NCI-H226 (cell line): ENCODE measurements at places on chromosomes 3 and 15.

DNA sequence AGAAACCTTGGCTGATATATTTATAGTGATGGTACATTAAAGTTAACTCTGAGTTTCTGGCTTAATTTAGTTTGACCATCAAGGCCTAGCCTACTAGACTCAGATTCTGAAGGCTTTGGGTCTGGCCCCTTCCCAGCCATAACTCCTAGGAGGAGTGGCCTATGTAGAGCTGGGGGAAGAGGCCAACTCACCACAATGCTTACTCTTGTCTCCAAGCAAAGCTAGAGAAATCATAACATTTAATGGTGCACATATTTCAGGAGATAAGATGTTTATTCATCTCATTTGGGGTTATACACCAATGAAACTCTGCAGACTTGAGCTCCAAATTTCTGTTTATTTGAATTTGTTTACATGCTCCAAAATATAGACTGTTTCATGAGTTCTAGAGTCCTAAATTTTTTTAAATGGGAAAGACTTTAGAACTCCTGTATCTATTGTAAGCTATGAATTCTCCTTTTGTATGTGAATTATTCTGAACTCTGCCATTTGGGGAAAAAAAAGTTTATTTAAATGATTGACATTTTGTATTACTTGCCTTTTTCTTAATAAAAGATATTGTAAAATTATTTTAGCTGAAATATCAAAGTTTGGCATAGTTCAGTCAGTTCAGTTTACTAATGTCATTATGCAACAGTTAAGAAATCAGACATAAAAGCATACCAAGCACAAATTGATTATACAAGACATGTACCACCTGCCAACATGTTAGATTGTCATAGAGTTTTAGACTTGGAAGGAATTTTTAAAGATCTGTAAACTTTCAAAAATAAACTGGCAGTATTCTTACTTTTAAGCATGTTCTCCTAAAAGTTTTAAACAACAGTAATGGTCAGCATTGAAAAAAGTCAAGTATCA, 143.4 kb upstream of the NR2E3 start:
- DNase-seq: peak; percentile 50

GRCh38 chr3:120101624-120102023, 7.4 kb upstream of the GSK3B start:
- no peak for DNase-seq

- no peak for DNase-seq
Observed at GRCh38 chr15:52082197-52083036, 30.2 kb downstream of the BCL2L10 start.

GRCh38 chr3:59759298-59760031, 709.6 kb upstream of the CFAP20DC start:
- DNase-seq: no peak

DNA sequence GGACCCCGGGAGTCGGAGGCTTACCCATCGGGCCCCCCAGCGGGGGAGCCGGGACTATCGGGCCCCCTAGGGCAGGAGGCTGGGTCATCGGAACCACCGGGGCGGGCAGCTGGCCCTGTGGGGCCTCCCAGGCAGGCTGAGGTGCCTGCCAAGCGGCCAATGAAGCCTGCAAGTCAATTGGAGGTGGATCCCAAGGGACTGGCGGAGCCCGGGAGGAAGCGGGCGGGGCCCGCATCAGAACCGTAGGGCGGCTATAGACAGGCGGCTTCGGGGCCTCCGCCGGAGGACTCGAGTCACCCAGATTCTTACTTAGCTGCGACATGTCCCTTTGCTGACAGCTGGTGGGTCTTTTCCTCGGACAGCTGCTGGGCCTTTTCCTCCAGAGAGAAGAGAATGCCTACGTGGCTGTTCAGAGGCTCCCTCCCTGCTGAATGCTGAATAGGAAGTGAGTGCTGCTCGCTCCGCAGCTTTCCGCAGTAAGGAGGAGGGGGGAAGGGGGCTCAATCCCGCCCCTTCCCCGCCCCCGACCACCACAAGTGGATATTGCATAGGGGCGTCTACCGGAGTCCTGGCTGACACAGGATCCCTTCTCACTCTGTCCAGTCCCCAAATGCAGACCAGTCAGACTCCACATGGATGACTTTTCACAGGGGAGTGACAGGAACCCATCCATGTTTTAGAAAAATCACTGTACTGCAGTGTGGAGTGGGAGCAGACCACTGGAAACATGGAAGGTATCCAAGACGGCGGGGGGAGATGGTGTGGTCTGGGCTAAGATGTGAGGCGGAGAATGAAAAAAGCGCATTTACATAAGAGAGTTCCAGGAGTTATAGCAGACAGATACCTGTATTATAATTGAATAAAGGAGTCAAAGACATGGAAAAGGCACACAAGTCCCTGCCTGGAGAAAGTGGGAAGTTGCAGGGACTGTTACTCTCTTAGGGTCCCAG, at the start of gene MAGEL2:
Gene MAGEL2, minus strand, starts transcription at position 447 of the 950 bp plus-strand sequence. Its CDS starts 125 bp downstream, at position 322.
- DNase-seq: no peak

- no peak for DNase-seq
Observed at GRCh38 chr3:32307591-32307990, 69.1 kb downstream of the CMTM8 start.

GRCh38 chr3:62233065-62233464, 140.3 kb downstream of the FEZF2 start:
- DNase-seq: no peak

DNA sequence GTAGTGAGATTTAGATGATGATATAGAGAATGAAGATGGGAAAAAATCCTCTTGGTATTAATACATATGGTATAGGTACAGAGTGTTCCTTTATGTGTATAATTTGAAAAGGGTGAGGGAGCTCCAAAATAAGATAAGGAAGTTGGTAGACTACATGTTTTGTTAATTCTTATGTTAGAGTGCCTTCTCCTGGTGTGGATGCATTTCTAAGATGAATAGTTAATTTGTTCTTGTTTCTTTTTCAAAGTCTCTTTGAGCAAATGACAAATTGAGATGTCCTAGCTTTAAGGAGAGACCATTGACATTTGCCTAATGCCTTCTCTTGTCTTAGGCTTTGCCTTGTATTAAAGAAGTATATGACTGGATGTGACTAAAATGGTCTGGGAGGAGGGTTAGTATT, 34.1 kb downstream of the AKAP13 start:
- DNase-seq: no peak

GRCh38 chr3:59751606-59752005, 701.8 kb upstream of the CFAP20DC start:
- DNase-seq: no peak

GRCh38 chr15:79837846-79838245, 59.0 kb downstream of the MTHFS start:
- no peak for DNase-seq

DNA sequence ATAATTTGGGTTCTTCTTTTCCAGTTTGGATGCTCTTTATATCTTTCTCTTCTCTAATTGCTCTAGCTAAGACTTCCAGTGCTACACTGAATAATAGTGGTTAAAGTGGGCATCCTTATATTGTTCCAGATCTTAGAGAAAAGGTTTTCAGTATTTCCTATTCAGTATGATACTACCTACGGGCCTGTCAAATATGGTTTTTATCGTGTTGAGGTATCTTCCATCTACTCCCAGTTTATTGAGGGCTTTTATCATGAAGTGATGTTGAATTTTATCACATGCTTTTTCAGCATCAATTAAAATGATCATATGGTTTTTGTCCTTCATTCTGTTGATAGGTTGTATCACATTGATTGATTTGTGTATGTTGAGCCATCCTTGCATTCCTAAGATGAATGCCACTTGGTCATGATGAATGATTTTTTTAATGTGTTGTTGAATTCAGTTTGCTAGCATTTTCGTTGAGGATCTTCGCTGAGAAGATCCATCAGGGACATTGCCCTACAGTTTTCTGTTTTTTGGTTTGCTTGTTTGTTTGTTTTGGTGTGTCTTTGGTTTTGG, 3.0 kb upstream of the LRRC34 start:
- DNase-seq: no peak

DNA sequence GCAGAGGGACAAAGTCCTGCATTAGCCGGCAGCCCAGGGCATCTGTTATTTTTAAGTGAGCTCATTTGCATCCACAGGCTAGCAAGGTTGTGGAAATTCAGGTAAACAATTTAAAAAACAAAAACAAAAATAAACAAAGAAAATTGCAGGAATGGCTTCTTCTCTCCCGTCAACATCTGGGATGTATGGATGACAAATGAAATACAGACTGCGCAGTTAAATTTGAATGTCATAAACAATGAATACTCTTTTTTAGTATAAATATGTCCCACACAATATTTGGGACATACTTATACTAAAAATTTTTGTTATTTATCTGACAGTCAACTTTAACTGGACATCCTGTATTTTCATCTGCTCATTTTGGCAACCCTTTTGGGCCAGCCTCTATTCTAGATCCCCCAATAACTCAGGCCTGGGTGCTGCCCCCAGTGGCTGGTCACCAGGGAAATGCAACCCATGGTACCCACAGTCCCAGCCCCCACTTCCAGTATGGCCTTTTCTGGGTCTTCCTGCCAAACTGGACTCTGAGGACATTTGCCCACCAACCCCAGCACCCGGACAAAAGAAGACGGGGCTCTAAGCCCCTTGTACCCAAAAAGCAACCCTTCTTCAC, 12.7 kb downstream of the GRM2 start:
- DNase-seq: no peak

- DNase-seq: no peak
Observed at GRCh38 chr3:122864498-122864897, 69.6 kb downstream of the SLC49A4 start.

DNA sequence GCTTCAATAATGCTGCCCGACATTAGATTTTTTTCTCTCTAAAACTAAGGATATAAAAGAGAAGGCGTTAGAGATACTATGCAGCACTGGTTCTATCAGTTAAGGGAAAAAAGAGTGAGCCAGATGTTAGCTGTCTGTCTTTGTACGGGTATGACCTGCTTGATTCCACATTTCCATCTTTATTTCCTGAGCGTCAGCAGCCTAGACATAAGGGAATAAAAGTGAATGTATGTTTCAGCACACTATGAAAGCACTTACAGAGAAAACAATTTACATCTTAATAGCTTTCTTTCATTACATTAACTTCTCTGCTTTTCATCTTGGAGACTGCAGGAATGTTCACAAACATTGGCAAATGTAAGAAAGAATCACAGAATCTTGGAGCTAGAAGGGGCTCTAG, 319.3 kb downstream of the CTNNB1 start:
- no peak for DNase-seq

DNA sequence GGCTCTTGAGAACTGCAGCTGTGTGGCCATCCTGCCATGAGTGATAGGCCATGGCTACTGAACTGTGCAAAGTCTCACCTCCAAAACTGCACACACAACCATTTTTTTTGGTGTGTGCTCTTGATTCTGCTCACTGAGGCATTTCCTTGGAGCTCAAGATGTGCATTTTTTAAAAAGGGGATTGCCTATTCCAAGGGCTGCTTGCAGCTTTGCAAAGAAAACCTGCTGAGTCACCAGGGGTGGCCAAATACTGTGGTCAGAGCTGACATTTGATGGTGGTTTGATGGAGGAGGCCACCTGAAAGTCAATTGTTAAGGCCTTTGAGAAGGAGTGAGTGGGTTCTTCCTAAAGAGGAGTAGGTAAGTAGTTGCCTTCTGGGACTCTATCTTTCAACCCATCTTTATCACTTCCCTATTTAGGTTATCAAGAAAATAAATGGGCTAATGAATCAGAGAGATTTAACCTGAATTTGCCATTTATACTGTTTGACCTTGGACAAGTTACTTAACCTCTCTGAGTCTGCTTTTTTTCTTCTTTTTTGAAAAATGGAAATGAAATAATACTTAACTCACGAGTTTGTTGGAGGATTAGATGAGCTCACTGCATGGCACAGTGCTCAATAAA, 87.9 kb downstream of the CHST2 start:
- DNase-seq: peak; percentile 9

DNA sequence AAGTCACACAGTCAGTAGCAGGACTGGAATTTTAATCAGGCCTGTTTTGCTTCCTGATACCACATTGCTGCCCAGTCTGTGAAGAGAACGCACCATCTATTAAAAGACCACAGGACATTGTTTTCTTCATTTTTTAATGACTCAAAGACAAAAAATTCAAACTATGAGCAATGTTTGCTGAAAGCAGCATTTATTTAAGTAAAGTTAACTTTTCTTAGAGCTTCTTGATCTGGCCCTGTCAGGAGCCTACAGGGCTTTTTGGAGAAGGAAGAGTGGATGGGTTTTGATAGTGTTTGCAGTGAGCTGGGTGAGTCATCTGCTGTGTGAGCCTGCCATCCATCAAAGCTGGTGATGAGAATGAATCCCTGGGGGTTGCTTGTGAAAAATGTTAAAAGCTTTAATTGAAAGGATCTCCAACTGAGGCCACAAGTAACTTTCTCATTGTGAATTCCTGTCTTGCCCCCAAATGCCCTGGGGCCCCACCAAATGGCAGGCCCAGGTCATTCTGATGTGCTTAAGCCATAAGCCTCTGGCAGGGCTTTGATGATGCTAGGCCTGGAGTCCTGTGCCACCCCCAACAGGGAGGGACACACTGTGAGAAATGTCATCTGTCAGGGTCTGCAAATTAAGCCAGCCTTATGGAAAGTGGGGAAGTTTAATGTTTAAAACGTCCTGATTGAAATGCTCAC, 136.2 kb upstream of the PFN2 start:
- peak; percentile 86 for DNase-seq

DNA sequence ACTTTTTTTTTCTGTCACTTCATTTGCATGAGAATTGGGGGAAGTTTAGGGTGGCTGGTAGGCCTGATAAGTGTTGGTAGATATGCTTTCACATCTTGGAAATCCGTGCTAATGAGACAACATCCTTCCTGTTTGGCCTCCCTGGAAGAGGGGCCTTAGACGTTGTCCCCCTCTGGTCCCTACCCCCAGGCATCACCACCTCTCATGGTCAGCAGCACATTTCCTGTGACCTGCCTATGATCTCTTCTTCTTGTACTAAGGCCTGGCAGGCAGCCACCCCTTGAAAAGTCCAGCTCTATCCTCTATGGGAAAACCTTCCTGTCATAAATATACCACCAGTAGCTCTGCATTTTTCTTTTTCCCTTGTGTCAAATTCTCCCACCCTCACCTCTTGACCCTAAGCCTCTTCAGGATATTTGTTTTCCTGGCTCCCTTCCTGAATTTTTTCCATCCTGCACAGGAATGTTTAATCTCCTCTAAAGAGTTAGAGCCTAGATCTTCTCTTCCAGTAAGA, 107.8 kb downstream of the SNRK start:
- peak; percentile 37 for DNase-seq

DNA sequence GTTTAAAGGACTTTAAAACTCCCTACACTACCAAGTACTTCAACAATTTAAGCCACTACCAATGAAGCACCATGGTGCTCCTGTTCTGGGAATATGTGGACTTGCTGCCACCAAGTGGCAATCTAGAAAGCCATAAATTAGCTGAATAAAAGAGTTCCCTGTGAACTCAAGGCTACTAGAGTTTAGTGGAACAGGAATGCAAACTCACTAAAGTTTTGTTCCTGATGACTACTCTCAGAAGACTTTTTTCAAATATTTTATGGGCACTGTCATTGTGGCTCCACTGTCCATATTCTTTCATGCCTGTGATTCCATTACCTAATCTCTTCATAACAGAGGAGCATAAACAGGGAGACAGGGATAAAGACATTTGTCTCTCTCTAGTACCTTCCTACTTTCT, 63.9 kb downstream of the TMCC1 start:
- peak; percentile 76 for DNase-seq

GRCh38 chr3:127464642-127465041, 125.9 kb downstream of the TPRA1 start:
- no peak for DNase-seq

GRCh38 chr3:10722911-10723310, 93.1 kb upstream of the SLC6A11 start:
- DNase-seq: no peak

GRCh38 chr15:90154861-90155626, 46.1 kb upstream of the SEMA4B start:
- peak; percentile 53 for DNase-seq
